ENCODE measurements at places on chromosomes 12 and 14.

GRCh38 chr14:70013271-70013873 is 134.2 kb downstream of the SMOC1 start:
- no peak for DNase-seq

DNA sequence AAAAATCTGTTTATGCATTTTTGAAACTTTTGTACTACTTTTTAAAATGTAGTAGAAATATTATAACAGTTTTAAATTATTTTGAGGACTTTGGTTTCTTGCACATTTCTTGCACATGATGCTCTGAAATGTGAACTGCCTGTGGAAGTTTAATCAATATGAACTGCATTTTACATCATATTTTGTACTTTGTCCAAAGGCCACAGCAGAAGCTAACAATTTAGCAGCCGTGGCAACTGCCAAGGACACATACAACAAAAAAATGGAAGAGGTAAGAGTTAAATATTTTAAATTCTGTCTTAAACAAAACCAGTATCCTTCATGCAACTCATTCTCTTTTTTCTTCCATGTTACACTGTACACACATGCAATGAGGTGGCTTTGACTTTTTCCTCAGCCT is 45.1 kb downstream of the SAV1 start:
- no peak for DNase-seq

DNA sequence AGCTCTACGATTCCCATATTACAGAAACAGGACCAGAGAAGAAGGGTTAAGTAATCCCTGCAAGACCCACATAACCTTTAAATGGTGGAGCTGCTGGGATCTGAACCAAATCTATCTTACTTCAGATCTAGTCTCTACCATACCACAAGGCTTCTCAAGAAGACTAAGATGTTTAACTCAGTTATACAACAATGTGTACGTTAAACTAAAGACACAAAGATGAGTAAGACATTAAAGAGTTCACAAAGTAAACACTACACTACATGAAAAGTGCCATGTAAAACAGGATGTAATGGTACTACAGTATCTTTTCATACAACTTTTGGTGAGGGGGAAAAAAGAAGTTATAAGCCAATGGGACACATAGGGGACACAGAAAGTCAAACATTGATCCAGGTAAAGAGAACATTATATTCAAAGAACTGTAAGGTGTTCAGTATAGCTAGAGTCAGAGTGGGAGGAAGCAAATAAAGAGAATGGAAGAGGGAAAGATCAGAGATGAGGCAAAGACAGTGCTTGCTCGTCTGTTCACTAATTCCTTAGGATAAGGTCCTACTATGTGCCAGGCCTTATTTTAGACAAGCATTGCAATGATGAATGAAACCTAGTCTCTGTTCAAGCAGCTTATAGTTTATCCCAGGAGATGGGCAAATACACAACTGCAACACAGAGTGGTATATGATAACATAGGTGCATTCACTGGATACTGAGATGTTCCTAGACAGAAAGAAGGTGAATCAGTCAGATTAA is 7.7 kb downstream of the TMED10 start:
- no peak for DNase-seq

DNA sequence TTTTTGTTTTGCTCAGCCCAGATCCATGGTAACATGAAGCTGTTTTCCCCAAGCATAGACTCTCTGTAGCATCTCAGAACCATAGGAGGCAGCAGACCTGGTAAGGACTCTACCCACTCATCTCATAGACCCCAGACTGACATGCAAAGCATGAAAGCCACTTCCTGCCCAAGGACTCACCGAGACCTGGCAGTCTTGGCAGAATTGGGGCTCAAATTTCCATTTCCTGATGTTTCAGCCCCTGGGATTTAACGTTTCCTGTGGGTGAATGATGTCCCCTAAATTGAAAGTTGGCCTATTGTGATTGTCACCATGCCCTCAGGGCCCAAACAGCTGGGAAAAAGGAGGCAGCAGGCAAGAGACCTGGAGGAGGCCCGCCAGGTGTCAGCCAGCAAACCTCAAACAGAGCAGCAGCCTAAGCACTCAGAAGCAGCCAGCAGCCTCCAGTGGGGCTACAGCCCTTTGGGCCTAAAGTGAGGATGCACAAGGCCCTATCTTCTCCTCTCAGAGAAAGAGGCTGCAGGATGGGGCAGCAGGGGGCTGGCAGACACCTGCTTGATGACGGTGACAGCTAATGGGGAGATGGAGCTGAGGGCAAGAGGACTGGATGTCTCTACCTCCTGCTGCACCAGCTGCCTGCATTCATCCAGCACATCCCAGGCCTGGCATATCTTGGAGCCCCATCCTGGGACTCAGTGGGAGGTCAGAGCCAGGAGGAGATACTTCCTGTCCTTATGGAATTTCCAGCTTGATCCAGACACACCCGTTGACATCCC is 8.5 kb downstream of the KRT85 start:
- DNase-seq, result no peak

DNA sequence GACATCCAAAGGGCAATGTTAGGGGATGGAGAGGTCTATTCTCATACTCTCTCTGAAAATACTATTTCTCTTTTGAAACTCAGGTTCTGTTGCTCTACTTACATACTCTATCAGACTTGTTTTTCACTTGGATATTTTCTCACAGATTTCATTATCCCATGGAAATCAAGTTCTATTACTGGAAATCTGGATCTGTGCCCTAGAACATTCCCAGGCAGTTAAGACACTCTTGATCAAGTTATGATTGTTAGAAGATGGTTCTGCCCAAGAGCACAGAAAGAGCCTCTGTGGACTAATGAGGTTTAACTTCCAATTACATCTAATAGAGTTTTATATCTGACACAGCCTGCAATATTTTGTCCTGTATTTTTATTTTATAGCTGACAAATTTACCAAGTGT is 591.0 kb upstream of the ATP2B1 start:
- no peak for DNase-seq

DNA sequence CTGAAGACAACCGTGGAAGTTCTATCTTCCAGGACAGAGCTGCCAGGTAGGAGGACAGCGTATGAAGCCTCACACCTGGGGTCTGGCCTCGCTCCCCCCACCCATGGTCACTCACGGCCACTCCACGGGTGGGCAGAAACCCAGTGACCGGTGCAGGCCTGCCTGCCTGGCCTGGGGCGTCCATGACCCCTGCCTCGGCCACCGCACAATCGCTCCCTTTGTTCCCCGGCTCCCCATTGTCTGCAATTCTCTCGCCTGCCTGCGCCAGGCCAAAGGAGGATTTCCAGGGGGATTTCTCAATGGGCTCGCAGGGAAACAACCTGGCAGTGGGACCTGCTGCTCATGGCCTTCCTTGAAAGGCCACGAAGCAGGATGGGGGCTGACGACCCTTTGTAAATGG is 22.6 kb downstream of the CCDC85C start:
- DNase-seq, result no peak

DNA sequence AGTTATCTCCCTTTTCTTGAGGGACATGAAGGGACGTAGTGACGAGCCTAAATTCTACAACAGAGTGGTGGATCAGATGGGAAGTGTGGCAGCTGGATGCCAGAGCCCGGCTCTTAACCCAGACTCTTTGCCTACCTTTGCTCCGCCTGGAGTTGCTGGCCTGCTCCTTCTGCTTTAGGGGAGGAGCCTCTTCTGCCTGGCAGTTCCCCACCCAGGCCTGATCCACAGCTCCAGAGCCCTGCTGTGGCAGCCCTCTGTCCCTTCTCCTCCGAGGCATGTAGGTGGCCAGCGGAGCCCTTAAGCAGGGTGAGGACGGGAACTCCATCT is 2.3 kb upstream of the PRPH start:
- no peak for DNase-seq

DNA sequence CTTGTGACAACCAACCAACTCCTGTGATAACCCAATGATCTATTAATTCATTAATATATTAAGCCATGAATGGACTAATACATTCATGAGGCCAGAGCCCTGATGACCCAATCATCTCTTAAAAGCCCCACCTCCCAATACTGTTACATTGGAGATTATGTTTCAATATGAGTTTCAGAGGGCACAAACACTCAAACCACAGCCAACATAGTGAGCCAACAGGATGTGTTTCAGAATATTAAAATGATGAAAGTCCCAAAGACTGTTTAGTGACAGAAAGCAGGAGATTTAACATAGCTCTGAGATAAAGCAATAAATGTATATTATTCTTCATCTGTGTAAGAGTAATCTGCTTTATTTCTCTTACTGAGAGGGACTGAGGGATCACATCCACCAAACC is 71.7 kb downstream of the PTPRO start:
- no peak for DNase-seq

DNA sequence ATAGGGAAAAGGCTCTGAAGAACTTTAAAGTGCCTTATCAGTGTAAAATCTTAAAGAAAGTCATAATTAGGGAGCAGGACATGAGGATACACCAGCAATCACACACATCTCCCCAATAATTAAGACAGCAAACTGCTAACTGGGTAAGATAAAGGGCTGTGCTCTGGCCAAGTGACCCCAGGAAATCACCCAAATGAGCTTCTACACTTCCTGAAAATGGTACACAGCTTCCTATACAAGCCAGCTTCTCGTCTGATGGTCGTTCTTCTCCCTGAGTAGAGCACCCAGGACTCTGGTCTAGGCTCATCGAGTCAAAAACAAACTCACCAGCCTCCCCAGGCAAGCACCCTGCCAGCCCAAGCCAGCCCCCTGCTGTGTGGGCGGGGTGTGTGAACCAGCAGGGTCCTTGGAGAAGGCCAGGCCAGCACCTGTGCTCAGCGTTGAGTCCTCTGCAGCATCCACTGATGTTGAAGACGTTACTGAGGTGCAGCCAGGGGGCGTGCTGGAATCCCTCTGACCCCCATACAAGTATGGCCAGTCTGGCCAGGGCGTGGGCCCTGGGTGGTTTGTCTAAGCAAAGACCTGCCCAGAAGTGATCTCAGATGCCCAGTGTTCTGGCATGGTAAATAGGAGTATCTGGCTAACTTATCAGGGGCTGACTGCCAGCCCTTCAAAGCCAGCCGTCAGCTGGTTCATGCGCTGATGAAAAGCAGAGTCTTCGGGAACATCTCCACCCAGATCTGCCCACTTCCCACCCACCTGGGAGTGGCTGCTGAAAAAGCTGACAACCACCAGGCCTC is 41.4 kb downstream of the ACTN1 start:
- no peak for DNase-seq

DNA sequence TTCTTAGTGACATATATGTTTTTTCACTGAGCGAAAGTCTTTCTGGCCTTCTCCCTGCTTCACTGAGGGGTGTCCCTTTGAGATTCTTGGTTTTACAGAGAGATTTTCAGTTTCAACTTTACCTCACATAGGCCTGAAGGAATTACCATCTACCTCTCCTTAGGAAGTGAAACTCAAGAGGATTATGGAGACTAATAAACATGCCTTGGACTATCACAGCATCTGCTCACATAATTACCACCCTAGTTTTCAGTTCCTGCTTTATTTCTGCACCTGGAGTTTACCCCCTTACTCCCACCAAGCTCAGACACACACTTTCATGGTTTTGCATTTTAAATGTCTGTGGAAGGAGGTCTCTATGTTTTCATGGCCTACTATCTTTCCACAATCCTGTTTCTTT is 118.3 kb upstream of the SCAF11 start:
- DNase-seq, result no peak

DNA sequence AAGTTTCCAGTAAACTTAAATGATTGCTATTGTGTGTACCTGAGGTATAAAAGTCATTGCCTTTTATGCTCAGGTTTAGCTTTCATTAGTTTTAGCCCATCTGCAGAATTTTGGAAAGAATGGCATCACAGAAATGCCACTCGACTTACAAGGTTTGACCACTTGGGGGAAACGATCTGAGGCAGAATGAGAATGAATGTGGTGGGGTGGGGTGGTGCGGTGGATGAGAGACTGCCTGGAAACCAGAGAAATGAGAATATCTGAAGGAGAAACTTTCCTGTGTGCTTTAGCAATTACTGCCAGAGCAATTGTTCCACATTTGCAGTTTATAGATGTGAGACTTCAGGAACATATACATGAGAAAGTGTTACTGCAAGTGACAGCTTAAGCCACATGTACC is 225.4 kb upstream of the PDE3A start:
- DNase-seq, result no peak

- DNase-seq, result no peak
Observed at GRCh38 chr14:88554457-88555286, at the start of gene PTPN21. TSS of gene PTPN21 (minus strand) at chr14:88555007. CDS start at chr14:88550417, 4,590 bp downstream.

DNA sequence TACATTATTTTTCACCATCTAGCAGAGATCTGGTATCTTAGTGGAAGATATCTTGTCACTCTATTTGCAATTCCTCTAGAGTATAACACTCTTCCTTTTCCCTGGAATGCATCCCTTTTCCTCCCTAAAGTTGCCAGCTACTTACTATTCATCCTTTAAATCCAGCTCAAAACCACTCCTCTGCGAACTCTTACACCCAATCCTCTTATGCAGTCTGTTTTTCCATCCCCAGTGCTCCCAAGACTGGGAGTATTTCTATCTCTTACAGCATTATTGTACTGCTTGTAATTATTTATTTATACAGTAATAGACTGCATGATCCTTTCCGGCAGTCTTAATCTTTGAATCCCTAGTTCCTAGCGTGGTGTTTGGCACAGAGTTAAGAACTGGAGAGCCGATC is 2.9 kb upstream of the SRGAP1 start:
- no peak for DNase-seq

DNA sequence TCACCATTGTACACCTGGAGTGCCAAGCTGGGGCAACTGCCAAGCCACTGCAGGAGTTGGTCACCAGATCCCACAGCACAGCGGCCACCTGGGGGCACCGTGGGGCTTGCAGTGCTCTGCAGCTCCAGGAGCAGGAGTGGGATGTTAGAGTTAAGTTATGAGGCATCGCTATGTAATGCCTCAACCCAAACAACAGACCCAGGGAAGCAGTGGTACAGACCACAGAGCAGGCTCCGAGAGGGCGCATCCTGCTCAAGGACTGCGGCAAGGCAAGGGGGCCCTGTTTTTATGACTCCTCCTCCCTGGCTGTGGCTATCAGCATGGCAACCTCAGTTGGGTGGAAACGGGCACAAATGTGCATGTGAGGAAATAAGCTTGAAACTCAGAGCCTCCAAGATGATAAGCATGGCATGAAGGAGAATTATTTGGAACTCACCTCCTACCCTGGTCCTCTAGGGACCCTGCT is 63.1 kb downstream of the ARL6IP4 start:
- DNase-seq, result no peak

DNA sequence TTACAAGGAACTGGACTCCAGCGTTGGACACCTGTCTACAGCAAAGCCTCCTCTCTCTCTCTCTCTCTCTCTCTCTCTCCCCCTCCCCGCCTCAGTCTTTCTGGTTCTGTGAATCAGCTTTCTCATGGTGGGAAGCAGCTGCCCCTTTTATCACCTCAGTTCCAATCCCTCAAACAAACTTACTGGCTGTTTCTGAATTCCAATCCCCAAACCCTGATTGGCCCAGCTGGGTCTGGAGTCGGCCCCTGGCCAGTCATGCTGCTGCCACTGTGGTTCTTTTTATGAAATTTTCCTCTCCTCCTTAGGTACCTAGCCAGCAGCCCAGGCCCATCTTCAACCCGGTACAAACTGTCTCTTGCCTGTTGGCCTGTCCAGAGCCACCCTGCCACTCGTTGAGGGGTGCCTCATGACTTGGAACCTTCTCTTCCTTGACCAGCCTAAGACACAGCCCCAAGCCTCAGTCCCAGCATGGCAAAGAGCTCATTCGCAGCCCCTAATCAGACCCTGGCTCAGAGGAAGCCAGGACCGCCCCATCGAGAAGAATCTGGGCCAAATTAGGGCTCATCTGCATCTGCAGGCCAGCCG is 9.4 kb upstream of the MORN3 start:
- DNase-seq, result no peak

- no peak for DNase-seq
Observed at GRCh38 chr12:113420996-113421595, 1.1 kb upstream of the SDSL start.
